ENCODE measurements at places on chromosomes 3 and 15.
A peak's percentile ranks its signal among the peaks of the same experiment; 100 is the strongest.

GRCh38 chr15:31974855-31975829 lies 55.2 kb upstream of the CHRNA7 start:
- peak; percentile 71 for DNase-seq

DNA sequence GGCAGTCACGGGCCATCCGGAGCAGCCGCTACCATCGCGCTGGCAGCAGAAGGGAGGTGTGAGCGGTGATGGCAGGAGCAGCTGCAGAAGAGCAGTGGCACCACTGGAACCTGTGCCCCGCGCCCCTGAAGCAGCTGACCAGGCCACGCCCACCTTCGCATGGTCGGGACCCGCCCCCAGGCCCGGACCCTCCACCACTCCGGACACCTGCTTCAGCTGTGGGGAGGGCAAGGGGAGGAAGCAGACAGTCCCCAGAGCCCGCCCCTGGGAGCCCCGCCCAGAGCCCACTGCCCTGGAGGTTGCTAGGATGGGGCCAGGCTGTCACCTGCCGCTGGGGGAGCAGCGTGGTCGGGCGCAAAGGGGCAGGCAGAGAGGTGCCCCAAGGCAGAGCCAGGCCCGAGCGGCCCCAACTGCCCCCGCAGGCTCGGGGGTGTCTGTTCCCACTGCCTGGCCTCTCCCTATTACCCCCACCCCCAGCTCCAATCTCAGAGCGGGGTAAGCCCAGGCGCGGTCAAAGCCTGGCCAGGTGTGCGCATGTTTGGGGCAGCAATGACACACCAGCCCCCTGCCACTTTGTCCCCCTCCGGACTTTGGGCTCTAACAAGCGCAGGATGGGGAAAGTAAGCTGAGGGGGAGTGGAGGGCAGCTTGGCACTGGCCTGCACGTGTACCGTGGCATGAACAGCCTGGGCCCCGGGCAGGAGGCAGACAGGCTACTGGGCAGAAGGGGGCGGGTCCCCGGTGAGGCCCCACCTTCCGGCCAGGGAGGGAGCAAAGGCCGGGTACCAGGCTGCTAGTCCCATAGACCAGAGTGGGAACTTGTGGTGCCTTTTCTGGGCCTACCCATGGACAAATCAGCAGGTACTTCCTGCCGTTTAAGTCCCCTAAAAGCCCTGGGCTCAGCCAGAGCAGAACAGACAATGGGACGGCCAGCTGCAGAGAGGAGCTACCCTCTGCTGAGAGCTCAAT lies 8.7 kb downstream of the SPCS1 start:
- DNase-seq: no peak

- no peak for DNase-seq
These were observed 66.6 kb downstream of the LDHAL6B start for GRCh38 chr15:59273234-59273633.

DNA sequence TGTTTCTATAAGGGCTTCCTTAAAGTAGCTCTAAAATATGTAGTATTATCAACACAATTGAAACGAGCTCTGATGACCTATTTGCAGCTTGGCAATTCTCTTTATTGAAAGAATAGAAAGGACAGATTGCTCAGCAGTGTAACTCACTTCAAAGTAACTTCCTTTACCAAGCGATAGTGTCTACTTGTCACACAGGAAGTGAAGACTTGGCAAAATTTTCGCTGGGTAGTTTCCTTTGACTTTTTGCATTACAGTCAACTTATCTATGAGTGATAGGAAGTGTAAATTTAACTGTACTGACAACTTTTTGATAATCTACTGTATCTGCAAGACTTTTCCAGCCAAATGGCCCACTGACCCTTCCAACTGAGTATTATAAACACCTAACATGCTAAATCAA lies 22.8 kb downstream of the SLC9A9 start:
- DNase-seq: no peak

DNA sequence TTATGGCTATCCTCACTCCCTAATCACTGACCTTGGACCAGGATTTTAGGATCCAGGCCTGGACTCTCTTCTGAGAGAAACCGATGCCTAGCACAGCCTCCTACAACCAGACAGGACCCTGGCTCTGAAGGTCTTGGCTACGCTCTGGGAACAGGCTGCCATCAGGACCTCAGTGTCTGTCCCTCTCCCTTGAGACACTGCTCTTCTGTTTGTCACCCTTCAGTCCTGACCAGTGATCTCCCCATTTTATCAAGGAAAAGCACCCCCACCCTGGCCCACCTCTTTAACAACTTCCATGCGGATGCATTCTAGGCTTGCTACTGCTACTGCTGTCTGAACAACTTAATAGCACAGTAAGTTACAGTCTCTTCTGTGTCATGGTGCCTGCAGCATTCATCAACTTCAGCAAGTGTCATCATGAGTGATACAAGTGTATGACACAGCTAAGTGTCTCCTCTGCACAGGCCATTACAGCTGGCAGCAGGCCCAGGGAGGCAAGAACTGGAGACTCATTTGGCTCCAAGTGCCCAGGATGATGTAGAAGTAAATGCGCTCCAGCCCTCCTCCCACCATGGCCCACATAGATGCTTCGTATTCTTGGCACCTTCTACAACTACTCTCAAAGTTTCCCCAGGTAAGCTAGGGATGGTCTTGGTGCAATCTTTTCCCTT lies 302.4 kb downstream of the EPHB1 start:
- DNase-seq: peak; percentile 75

DNA sequence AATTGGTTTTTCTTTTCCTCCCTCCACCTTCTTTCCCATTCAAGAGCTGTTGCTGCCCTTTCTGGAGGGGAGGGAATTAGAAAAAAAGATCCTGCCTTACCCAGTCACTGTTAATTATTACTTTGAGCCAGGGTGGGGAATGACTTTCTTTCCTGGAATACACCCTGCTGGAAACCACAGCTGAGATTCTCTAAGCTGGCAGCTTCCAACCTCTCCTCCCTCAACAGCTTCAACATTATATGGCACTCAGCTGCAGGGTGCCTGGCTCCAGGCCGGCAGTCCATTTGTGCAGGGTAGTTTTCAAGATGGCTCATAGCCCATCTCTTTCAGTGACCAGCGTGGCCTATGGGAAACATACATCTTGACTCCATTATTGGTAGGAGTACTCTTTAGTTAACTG lies 105.8 kb downstream of the UBE3A start:
- no peak for DNase-seq

DNA sequence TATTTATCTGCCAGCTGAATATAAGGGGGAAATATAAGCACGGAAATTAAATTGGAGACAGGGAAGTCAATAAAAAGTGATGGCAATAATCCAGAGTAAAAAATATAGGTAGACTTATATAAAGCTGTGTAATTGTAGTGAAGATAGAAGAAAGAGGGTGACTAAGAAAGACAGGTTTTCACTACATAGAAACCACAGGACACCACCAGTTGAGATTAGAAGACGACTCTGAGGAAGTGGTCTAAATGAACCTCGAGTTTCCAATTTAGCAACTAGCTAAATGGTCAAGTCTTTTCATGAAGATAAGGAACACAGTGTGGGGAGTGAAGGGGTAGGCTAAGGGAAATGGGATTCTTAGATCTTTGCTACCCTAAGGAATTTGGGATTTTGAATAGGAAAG lies 188.8 kb upstream of the ARL6 start:
- DNase-seq: no peak

GRCh38 chr3:134656211-134656800 lies 5.5 kb upstream of the KY start:
- DNase-seq: no peak

DNA sequence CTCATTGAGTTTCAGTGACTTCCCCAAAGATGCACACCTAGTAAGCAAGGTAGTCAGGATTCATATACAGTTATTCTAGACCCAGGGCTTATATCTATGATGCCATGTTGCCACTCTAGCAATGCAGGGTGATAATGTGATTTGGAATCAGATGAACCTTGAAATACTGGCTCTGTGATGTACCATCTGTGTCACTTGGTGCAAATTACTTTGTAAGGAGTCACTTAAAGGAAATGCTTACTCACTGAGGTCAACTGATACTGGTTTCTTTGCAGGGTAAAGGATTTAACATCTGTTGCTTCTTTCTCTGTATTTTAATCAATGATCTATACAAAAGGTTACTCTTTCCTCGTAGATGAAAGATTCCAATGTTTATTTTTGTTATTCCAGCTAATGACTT lies 10.8 kb downstream of the ASB14 start:
- no peak for DNase-seq

DNA sequence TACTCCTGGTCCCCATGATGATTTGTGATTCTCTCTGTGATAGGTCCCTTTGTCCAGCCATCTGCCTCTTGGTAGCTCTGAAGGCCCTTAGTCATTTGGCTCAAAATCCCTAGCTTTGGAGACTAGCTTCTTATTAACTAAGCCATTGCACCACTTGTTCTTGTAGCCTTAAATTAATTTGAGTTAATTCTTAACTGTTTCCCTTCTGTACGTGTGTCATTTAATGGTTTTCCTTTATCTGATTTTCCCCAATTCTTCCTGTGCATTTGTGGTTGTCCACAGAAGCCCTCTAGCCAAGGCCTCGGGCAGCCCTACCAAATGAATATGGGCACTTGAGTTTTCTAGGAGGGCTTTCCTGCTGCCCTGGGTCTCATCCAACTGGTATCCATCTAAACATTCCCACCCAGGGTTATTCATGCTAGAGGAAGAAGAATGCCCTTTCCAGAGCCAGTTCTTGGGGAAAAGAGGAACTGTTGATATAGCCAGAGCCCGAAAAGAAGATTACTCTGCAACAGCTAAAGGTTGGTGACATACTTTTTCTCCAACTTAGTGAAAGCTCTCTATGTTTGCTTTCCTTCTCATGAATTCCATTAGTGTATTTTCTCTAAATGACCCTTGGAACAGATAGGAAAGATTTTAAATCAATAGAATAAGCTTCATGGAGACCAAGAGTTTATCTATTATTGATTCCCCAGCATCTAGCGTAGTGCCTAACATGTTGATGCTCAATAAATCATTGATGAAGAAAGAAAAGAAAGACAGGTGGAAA lies 44.2 kb upstream of the ZBTB38 start:
- no peak for DNase-seq

GRCh38 chr3:150890295-150890694 lies 14.9 kb downstream of the MINDY4B start:
- no peak for DNase-seq

DNA sequence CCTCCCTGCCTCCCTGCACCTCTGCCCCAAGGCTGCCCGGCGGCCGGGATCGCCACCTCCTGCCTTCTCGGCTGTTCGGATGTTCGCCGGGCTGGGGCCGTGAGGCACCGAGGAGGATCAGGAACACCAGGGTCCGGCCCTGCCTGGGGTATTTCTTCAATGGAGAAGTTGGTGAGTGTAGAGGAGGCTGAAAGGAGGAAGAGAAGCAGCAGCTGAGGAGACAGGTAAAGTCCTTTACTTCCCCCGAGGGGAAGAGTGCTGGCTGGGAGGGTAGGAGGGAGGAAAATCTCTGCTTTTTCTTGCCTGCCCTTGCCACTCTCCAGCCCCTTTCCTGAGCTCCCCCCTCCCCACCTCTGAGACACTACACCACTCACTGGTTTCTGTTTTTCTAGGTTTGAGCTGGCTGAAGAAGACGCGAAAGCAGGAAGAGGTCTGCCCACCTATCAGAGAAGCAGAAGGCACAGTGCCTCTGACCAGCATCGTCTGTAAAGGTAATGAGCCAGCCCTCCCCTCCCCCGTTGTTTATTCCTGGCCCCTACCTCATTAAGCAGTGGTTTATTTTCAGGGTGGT lies 519 bp downstream of the ASB7 start:
- no peak for DNase-seq

DNA sequence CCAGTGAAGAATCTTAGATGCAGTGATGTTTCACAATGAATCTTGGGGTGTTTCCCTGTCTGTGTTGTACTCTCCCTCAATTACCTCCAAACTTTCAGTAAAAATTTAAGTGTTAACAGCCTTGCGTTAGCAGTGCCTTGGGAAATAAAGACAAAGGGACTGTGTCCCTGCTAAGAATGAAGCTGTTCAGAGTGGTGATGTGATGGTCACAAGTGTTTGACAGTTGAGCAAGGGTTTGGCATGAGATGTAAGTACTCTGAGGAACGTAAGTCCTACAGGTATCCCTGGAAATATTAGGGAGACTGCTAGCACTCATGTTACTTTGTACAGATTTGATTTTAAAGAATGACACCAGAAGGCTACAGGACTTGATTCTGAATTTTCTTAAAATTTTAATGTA lies 304.3 kb upstream of the DPH6 start:
- no peak for DNase-seq

GRCh38 chr3:81465510-81466200 lies 295.8 kb downstream of the GBE1 start:
- no peak for DNase-seq

DNA sequence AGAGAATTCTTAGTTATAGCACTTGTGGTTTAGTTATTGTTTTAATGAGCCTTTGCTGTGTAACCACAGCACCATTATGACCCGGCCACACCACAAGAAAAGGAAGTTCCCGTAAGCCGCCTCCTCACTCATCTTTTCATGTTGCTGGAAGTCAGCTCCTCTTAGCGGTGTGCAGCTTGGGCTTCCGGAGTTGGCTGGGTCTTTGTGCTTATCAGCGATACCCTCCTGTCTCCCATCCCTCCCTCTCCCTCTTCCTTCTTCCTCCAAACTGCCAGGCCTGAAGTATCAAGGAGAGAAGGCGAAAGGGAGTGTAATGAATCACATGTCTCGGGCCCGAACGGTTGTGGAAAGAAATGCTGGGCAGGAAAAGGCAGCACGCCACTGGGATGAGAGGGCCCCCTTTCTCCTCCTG lies 353.5 kb downstream of the MCTP2 start:
- DNase-seq: no peak

- no peak for DNase-seq
These were observed 49.5 kb downstream of the ITGA11 start for GRCh38 chr15:68382286-68383007.

- no peak for DNase-seq
These were observed 121.9 kb downstream of the NEO1 start for GRCh38 chr15:73174171-73174570.

DNA sequence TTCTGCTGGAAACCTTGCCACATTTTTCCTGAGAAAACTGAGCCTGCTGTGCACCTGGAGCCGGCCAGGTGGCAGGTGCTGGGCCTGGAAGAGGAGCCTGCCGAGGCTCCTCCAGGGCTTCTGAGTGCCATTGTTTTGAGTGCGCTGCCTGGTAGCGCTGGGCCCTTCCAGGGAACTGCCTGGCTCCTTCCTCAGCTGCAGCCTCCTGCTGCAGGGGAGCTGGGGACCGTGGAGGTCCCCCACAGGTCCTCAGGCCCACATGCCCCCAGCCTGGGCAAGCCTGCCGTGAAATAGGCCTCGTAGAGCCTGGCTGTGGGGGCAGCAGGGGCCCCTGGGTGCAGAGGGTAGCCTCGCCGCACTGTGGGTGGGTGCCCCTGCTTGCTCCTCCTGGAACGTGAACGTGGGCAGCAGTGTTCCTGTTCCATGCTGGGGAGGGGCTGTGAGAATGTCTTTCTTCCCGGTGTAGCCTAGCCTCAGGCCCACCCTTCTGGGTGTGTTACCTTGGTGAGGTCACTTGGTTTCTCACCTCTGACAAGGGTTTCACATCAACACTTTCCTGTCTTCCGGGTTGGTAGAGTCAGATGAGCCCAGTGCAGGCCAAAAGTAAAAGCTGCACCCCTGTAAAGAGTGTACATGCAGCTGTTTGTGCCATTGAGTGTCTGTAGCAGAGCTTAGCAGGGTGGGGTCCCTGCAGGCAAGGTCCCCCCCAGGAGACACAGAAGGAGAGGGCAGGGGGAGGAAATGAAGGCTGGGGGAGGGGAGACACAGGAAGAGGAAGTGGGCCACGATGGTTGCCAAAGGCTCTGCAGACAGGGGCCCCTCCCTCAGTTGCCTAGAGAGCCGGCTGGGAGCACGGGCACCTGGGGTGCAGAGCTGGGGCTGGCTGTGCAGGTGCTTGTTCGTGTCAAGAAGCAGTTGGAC lies 34.5 kb downstream of the KLF13 start:
- peak; percentile 60 for DNase-seq
